ENCODE measurements at places on chromosomes 5 and 9.

GRCh38 chr5:176819476-176819875 lies 9.1 kb downstream of the UNC5A start:
- no peak for DNase-seq

GRCh38 chr9:12776513-12777055 lies 1.8 kb downstream of the LURAP1L start:
- DNase-seq = no peak

GRCh38 chr9:121023064-121023463 lies 27.0 kb downstream of the C5 start:
- no peak for DNase-seq

DNA sequence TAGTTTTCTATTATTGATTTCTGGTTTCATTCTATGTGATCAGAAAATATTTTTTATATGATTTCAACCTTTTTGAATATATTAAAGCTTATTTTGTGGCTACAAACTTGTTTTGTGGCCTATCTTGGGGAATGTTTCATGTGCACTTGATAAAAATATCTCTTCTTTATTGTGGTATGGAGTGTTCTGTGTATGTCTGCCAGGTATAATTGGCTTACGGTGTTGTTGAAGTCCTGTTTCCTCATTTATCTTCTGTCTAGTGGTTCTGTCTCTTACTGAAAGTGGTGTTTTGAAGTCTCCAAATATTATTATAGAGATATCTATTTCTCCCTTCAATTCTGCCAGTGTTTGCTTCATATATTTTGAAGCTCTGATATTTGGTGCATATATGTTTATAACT lies 9.6 kb downstream of the CARD19 start:
- DNase-seq = no peak

- no peak for DNase-seq
Observed at GRCh38 chr9:125190361-125190801, 778 bp upstream of the PPP6C start.

DNA sequence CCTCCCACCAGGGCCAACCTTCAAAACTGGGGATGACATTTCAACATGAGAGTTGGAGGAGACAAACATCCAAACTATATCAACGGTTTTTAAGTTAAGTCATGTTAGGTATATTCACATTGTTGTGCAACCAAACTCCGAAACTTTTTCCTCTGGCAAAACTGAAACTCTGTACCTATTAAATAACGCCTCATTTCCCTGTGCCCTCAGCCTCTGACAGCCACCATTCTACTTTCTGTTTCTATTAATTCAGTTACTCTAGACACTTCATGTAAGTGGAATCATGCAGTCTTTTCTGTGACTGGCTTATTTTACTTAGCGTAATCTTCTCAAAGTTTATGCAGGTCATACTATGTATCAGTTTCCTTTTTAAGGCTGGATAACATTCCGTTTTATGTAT lies 85.0 kb downstream of the CWC27 start:
- DNase-seq = no peak

GRCh38 chr9:20984506-20984905 lies 46.9 kb downstream of the HACD4 start:
- no peak for DNase-seq

DNA sequence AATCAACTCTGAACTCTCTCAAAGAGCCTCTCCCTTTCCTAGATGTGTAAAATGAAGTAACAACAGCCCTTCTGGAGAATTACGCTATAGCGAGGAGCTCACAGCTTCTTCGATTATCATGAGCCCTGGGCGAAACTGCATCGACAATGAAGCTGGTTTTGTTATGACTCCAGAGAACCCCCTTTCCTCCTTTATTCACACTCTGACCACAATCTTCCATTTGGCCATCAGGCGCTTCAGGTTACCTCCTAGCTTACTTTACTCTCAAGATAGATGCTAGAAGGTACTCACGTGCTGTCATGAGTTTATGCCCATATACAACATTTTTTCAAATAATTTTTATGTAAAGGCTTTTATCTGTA lies 362.7 kb upstream of the RFX3 start:
- DNase-seq = no peak

DNA sequence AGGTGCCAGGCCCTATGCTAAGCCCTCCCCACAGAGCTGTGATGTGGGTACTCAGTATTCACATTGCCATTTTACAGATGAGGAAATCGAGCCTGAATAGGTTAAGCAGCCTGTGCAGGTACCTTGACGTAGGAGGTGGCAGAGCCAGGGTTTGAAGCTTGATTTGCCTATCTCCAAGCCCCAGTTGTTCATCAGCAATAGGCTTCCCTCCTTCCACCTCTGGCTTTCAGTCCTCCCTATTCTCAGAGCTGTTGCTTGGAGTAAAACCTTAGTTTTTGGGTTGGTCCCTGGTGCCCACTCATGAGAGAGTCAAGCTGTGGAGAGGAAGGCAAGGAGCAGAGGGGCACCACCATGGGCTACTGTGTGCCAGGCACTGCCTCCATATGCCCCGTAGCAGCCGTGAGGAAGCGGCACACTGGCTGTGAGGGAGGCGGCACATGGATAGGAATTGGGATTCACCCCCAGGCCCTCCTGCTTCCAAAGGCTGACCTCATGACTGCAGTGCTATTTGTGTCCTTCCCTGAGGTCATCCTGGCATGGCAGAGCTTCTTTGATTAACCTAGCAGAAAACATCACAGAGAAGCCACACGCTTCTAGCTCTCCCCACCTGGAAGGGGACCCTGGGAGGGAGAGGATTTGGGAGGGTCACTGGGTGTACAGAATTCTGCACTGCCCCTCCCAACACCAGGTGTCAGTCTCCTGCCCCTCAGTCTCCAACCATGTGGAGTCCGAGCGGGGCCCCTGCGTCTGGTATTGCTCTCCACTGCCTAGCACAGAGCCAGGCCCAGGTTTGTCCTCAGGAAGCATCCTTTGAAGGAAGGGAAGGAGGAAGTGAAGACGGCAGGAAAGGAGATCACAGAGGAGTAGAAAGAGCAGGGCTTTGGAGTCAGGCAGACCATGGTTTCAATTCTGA lies 109.8 kb downstream of the RGS3 start:
- no peak for DNase-seq

GRCh38 chr9:19901586-19901985 lies 112.7 kb upstream of the SLC24A2 start:
- no peak for DNase-seq
